ENCODE measurements at places on chromosomes 6 and 20.

GRCh38 chr6:147141711-147142308, 62.4 kb upstream of the STXBP5 start:
- H3K27me3 ChIP-seq, result no peaks in the 10 kb centered on the region
- no peak overlapping the region for H3K4me3 ChIP-seq
- H3K27ac ChIP-seq, result no peak overlapping the region
- H3K4me1 ChIP-seq, result no peaks in the 10 kb centered on the region
- H3K36me3 ChIP-seq, result no peaks in the 10 kb centered on the region

- H3K27me3 ChIP-seq, result no peaks in the 10 kb centered on the region
- H3K36me3 ChIP-seq, result no peaks in the 10 kb centered on the region
- H3K27ac ChIP-seq, result no peak overlapping the region
- H3K4me1 ChIP-seq, result peaks cover 13% of the 10 kb centered on the region
- H3K4me3 ChIP-seq, result no peak overlapping the region
These were observed 159.8 kb upstream of the ARID1B start for GRCh38 chr6:156617376-156617775.

DNA sequence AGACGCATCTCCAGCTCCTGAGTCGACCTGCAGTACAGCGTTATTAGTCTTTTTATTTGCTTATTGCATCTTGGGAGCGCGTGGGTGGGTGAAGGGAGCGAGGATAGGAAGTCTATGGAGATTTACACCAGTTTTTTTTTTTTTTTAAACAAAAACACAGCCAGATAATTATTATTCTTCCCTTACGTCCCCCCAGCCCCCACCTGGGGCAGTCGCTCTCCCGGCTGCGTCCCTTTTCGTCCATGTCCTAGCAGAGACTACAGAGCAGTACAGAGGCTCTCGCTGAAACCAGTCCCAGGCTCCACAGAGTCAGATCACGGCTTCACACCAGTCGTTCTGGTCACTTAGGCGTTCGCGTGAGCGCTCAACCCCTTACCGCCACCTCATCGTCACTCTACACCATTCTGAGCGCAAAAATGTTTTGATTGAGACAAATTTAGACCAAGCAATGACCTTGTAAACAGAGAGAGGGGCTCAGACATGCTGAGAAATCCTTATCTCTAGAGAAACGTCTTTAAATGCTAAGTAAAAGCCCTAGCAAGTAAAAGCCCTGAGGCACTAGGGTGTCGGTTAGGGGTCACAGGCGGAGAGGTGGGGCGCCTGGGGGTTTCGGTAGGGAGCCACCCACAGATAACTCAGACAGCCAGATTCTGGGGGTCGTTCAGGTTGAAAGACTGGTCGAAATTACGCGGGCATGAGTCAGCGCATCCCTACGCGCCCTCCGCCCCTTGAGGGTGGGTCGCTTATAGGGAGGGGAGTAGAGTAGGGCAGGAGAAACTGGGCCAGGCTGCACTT, 975 bp upstream of the PPT2 start:
- H3K36me3 ChIP-seq, result peaks cover 22% of the 10 kb centered on the region
- DNase-seq, result no peak
- H3K27ac ChIP-seq, result peak overlapping the region; percentile 90

DNA sequence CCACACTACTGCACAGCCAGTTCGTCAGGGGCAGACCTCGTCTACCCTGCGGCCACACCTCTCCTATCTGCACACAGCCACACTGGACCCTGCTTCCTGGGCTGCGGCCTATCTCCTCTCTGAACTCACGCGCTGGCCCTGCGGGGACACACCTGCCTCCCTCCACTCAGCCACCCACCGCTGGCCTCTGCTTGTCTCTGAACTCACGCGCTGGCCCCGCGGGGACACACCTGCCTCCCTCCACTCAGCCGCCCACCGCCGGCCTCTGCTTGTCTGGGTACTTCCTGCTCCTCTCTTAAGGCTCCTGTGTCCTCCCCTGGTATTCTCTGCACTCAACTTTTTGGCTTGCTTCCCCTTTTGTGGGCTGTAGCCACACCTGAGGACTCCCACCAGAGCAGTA, 52.3 kb downstream of the HUS1B start:
- no peak for DNase-seq
- H3K4me1 ChIP-seq, result peaks cover 5% of the 10 kb centered on the region
- no peak overlapping the region for H3K4me3 ChIP-seq
- no peak overlapping the region for H3K27ac ChIP-seq
- H3K36me3 ChIP-seq, result no peaks in the 10 kb centered on the region
- H3K27me3 ChIP-seq, result no peaks in the 10 kb centered on the region

DNA sequence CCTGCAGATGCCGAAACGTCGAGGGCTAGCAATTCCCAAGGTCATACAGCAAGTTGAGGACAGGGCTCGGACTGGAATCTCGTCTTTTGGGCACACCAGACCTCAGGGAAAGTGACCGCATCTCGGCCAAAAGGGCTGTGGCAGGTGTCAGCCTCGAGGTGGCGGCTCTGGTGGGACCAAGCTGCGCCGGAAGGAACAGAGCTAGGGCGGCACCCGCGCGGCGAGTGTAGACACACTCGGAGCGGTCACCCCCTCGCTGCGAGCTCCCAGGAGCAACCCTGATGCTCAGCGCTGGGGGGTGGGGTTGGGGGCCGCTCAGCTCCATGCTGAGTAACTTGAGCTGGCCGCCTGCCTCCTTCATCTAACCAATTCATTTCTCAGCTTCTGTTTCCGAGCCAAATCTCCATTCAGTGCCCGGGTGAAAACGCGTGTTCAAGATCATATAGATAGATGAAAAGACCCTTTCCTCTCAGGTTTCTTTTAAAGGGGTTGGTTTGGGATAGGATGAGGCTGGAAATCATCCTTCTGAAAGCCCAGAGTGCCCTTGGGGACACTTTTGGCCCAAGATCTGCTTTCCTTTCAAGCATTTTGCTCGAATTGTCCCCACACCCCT, 2.2 kb upstream of the TUBB2B start:
- DNase-seq, result no peak
- H3K27me3 ChIP-seq, result peaks cover 8% of the 10 kb centered on the region
- no peak overlapping the region for H3K27ac ChIP-seq
- peaks cover 23% of the 10 kb centered on the region for H3K4me1 ChIP-seq

DNA sequence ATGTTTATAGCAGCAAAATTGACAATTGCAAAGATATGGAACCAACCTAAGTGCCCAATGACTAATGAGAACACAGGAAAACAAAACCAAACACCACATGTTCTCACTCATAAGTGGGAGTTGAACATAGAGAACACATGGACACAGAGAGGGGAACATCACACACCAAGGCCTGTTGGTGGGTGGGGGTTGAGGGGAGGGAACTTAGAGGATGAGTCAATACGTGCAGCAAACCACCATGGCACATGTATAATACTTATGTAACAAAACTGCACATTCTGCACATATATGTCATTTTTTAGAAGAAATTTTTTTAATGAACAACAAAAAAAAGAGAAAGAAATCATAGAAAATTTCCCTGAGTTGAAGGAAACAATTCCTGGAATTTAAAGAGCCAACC, 3.9 kb downstream of the EPM2A start:
- H3K4me3 ChIP-seq, result no peak overlapping the region
- H3K4me1 ChIP-seq, result peaks cover 33% of the 10 kb centered on the region
- no peak for DNase-seq
- H3K27ac ChIP-seq, result no peak overlapping the region
- no peaks in the 10 kb centered on the region for H3K36me3 ChIP-seq

GRCh38 chr6:2790588-2791449, 25.6 kb downstream of the WRNIP1 start:
- H3K27me3 ChIP-seq, result no peaks in the 10 kb centered on the region
- no peaks in the 10 kb centered on the region for H3K36me3 ChIP-seq
- no peak overlapping the region for H3K4me3 ChIP-seq
- DNase-seq, result peak; percentile 78

DNA sequence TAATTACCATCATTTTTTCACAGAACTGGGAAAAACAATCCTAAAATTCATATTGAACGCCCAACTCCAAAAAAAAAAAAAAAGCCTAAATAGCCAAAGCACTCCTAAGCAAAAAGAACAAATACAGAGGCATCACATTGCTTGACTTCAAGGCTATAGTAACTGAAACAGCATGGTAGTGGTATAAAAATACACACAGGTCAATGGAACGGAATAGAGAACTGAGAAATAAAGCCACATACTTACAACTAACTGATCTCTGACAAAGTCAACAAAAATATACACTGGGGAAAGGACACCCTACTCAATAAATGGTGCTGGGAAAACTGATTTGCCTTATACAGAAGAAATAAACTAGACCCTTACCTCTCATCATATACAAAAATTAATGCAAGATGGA, 89.6 kb downstream of the MRAP2 start:
- H3K27me3 ChIP-seq, result no peaks in the 10 kb centered on the region
- H3K36me3 ChIP-seq, result no peaks in the 10 kb centered on the region
- no peak for DNase-seq
- no peaks in the 10 kb centered on the region for H3K4me1 ChIP-seq
- no peak overlapping the region for H3K4me3 ChIP-seq

DNA sequence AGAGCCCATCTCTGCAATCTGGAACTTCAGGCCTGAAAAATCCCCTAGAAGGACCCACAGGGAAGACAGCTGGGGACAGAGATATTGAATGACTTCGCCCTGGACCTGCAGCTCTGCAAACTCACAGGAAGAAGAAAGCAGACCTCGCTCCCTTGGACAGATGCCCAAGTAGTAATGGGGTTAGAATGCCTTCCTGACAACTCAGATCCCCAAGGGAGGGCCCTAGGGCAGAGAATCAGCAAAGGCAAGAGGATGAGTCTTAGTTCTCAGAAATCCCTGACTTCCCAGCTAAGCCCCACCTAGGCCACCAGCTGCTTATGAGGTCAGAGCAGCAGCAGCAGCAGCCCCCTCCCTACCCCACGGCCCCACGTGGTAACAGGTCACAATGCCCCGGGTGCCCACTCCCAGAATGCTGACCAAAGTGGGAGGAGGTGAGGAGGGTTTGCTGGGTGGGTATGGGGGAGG, at the start of gene C20orf141:
Gene C20orf141, plus strand, starts transcription at position 401 of the 465 bp plus-strand sequence. CDS start 198 bp downstream, outside the sequence.
- H3K27ac ChIP-seq, result peak within 1 kb of the TSS; percentile 49
- H3K36me3 ChIP-seq, result no peaks in the 10 kb centered on the region
- no peak within 1 kb of the TSS for H3K4me3 ChIP-seq
- peak; percentile 96 for DNase-seq
- H3K27me3 ChIP-seq, result no peaks in the 10 kb centered on the region
- H3K4me1 ChIP-seq, result peaks cover 17% of the 10 kb centered on the region

GRCh38 chr6:100740439-100740838, 140.7 kb downstream of the ASCC3 start:
- H3K36me3 ChIP-seq, result peaks cover 4% of the 10 kb centered on the region
- no peaks in the 10 kb centered on the region for H3K27me3 ChIP-seq
- H3K4me1 ChIP-seq, result no peaks in the 10 kb centered on the region
- H3K27ac ChIP-seq, result no peak overlapping the region

DNA sequence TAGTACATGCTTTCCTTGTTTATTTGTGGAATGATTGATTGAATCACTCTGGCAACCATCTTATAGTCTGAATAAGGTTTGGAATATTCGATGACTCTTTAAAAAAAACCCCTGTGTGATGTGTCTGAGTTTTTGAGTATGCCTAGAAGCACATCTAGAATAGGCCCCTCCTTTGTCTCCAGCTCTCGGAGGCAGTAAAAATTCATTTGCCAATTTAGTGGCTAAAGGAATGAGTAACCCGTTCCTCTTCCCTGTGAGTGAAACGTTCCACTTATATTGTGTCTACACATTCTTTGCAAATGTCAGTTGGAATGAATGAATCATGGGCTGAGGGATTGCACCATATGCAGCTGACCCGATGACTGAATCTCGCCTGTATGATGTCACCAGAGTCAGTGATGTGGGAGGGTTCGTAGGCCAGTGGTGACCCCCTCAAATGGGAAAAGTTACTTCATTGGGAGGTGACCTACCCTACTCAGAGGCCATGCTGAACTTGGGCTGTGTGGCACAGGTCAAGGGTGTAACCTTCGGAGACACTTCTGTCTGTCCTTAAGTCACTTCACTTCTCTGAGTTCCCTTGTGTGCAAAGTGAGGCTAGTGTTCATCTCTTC, 21.6 kb downstream of the MOCS3 start:
- no peaks in the 10 kb centered on the region for H3K27me3 ChIP-seq
- no peak overlapping the region for H3K27ac ChIP-seq
- no peak overlapping the region for H3K4me3 ChIP-seq
- H3K36me3 ChIP-seq, result no peaks in the 10 kb centered on the region

DNA sequence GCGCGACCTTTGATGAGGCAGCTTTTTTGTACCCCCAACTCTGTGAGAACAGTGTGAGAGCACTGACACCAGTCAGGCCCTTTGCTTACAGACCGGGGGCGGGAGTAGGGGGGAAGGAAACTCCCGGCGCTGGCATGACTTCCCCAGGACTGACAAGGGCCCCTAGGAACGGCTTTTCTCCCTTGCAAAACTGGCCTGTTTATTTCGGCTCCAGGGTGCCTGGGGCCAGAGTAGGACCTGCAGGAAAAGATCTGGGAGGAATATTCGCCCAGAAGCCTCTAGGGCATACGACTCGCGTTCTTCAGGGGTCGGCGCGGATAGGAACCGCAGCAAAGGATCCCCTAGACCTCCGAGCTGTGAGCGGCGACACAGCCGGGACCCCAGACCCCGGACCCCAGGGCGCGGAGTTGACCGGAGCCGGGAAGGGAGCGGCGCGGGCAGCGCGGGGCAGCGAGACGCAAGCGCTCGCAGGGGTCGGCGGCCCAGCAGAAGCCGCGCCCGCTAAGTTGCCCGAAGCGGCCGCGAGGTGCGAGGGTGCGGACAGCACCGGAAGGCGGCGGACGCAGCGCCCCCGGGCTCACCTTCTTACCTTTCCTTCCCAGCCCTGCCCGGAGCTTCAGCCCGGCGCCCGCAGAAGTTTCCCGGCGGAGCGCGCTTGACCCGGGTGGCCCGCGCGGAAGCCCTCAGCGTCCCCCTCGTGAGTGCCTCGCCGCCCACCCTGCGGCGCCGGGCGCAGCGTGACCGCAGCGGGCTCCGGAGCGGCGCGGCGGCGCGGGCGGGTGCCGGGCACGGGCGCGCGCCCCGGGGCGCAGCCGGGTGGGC, at the start of gene POPDC3:
Gene POPDC3, minus strand, starts transcription at position 771 of the 822 bp plus-strand sequence. CDS start 18,105 bp downstream, outside the sequence.
- H3K36me3 ChIP-seq, result no peaks in the 10 kb centered on the region
- DNase-seq, result peak; percentile 16
- H3K27me3 ChIP-seq, result peaks cover 47% of the 10 kb centered on the region

DNA sequence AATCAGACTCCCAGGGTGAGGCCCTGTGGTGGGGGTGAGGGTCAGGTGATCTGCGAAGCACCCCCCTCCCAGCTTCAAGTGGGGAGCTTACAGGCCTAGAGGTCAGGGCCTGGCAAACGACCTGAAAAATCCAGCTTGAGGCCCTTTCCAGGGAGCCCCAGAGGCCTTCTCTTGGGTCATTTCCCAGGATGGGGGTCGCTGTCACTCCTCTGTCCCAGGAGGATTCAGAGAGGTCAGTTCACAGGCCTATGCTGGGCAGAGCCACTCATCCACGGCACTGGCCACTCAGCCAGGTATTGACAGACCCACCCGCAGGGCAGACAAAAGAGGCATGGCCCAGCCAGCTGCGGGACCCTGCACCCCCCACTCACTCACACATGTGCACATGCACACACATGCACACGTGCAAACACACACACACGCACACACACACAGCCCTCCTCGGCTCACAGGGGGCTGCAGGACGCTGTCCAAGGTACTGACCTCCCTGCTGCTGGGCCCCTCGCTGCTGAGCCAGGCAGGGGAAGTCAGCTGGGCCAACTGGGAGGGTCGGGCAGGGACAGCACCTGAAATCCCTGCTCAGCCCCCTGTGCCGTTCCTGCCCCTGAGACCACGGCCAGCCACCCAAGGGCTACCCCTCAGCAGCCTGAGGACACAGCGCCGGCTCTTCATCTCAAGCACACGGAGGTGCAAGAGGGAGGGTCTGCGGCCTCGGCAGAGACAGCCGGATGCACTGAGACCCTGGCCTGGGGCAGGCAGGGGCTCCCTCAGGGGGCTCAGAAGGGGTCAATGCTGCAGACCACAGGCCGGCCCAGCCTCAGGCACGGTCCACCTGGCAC, 113.8 kb downstream of the TAF4 start:
- DNase-seq, result peak; percentile 24
- no peak overlapping the region for H3K4me3 ChIP-seq
- H3K27ac ChIP-seq, result no peak overlapping the region
- peaks cover 22% of the 10 kb centered on the region for H3K27me3 ChIP-seq
- no peaks in the 10 kb centered on the region for H3K4me1 ChIP-seq

GRCh38 chr6:379410-380181, 12.0 kb upstream of the IRF4 start:
- no peak overlapping the region for H3K27ac ChIP-seq
- peaks cover under 1% of the 10 kb centered on the region for H3K27me3 ChIP-seq
- no peaks in the 10 kb centered on the region for H3K36me3 ChIP-seq
